CD4-positive, alpha-beta memory T cell (primary cell): ENCODE measurements at places on chromosomes 13 and 19. TPM values are rescaled to one million over a fixed set of nuclear protein-coding genes. Genes with fewer than 3 reads are reported as not detected.

KLK12 gene
- total RNA-seq, result not detected

EGLN2 gene
- total RNA-seq, result 203 TPM

BICRA gene
- 32.9 TPM for total RNA-seq

IGFL1 gene
- total RNA-seq, result not detected

DNA sequence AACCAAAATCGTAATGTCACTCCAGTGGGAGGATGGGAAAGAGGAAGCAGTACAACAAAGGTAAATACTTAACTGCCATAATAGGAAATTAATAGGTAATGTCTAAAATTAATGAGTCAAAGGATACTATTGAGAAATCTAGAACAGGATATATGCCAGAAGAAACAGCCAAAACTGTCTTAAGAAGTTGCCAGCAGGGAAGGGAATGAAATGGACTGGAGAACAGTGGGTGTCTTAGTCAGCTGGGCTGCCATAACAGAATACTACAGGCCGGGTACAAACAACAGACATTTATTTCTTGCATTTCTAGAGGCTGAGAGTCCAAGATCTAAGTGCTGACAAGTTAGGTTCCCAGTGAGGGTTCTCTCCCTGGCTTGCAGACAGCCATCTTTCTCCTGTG is 40.3 kb upstream of the IPO5 start:
- no peak for DNase-seq

GRCh38 chr13:80399340-80400163 is 58.6 kb upstream of the SPRY2 start:
- no peak for DNase-seq

DNA sequence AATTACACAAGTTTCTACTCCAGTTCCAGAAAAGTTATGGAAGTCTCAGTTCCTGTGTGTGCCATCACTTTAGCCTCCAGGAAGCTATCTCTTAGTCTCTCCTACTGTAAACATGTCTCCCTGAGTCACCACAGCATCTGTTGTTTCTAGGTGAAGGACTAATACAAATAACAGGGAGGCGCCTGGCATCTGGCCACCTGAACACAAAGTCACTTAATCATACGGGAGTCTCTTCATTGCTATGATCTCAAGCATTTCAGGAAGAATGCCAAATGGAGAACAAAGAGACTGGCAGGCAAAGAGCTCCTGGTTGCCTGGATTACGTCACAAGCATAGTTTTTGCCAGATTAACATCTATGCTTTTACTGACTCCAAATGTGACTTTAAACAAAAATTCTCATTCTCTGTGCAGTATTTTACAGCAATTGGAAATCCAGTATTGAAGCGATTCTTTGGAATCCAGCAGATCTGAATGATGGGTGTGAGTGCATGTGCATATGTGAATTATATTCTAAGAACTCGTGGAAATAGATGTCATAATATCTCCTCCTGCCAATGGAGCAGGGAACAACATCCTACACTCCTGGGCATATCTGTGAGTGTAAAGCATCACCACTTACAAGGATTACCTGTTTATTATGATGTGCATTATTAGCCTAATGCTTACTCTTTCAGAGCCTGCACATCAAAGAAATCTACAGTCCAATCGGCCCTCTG is 572.8 kb downstream of the PCDH9 start:
- no peak for DNase-seq

- DNase-seq, result no peak
Observed at GRCh38 chr13:37492741-37493514, 105.6 kb downstream of the POSTN start.

GRCh38 chr19:34428549-34429285 is 536 bp downstream of the UBA2 start:
- DNase-seq, result no peak

DNA sequence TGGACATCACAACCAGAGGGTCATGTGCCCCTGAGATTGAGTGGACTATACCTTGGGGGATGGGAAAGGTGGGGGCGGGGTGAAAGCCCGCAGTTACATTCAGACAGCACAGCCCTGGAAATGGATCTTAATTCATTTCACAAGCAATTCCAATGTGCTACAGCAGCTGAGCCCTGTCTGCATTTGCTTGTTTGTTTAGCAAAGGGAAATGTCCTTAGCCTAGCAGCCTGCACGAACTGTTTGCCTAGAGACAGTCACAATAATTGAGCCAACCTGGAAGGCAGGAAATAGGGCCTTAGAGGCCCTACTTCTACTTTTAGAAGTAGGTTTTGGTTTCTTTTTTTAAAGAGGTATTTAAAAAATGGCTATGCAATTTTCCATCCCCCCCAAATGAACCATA is 177.3 kb upstream of the KL start:
- no peak for DNase-seq

DNA sequence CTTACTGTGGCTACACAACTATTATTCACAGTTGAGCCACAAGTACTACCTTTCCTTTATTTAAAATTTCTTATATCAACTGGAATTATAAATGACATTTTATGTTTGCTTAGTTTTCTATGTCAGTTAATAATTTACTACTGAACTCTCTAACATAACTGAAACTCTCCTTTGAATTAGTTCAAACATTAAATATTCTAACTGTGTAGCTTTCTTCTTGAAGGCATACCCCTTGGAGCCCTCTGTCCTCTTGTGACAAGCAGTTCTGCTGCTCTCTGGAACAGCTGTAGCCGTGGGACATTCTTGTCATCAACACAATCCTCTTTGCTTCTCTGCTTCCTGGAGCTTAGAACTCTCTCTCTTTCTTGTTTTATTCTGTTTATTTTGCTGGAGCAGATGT is 244.8 kb downstream of the NHLRC3 start:
- no peak for DNase-seq
